GM20000 (cell line): ENCODE measurements at places on chromosomes 16 and 17.

DNA sequence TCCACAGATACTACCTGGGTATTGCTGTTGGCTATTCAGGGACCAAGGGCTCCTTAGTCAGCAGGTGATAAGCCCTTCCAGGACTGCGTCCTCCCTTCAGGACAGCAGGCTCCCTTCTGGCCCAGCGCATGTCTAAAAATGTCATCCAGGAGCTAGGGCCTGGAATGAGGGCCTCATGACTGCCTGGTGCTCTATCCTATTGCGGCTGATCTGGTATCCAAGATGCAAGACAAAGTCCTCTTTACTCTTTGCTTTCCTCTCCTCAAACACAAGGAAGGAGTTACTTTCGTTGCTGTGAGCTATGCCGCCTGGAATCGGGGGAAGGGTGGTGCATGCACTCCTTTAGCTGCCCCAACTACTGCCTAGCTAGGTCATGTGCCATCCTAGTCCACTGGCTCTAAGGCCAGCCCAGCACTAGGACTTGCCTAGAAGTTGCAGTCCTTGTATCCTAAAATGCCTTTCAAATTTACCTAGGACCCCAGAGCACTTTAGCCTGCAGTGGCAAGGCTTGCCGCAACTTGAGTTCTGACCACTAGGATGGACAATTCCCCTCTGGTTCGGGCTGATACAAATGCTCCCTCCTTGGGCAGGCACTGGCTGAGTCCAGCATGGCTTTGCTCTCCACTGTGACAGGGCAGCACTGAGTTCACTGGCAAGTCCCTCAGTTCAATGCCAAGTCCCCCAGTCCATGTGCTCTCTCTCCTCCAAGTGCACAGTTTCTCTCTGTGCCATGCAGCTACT lies 10.1 kb upstream of the TMEM219 start:
- DNase-seq = no peak

DNA sequence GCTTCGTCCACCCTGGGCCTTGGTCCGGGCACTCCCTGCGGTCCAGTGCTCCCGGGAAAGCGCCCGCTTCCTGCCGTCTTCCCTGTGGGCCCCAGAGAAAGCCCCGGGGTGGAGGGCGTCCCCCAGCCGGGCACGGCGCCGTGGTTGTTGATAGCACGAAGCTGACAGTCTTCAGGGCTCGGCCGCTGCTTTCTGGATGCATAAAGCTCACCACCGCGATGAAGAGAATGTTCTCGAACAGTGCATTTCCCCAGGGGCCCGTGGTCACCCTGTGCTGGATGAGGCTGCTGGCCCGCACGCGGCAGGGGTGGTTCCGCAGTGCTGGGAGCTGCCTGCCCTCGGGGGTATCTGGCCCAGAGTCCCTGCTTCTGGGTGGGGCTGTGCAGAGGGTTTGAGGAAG lies 53.2 kb downstream of the BAHCC1 start:
- no peak for DNase-seq

- DNase-seq = no peak
Measured at GRCh38 chr17:83065660-83066542, 13.5 kb upstream of the METRNL start.

DNA sequence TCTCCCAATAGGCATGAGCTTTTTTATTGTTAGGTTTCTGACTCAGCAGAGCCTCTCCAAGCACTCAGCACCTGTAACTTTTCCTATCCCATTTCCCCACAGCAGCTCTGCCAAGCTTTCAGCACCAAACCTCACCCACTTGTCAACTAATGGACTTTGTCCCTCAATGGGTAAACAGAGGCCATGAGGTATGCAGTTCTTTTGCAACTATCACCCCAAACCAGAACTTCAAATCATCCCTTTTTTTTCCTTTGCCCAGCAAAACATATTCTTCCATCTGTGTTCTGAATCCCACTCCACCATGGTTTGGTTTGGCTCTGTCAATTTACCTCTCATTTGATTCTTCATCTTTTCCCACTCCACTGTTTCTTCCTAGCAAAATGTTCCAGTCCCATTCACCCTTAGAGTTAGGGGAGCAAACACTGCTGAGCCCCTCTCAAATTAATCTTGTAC lies 58.1 kb downstream of the TOX3 start:
- DNase-seq = no peak

- DNase-seq = peak; percentile 38
Measured at GRCh38 chr17:55576996-55577586, 65.8 kb upstream of the SMIM36 start.

- DNase-seq = no peak
Measured at GRCh38 chr17:6170349-6170748, 100.2 kb downstream of the WSCD1 start.

GRCh38 chr17:8290043-8290442 lies 1.6 kb downstream of the RANGRF start:
- DNase-seq = no peak

GRCh38 chr16:53946746-53947386 lies 242.9 kb downstream of the FTO start:
- no peak for DNase-seq

- peak; percentile 52 for DNase-seq
Measured at GRCh38 chr16:56203052-56203451, 11.8 kb downstream of the GNAO1 start.

GRCh38 chr17:30378825-30379302 lies at the start of gene CPD:
TSS of gene CPD (plus strand) at chr17:30378927. CDS start at chr17:30378981, 54 bp downstream.
- peak; percentile 98 for DNase-seq

GRCh38 chr17:2500446-2500845 lies 11.2 kb downstream of the METTL16 start:
- DNase-seq = no peak

GRCh38 chr16:73368715-73369114 lies 320.8 kb upstream of the ZFHX3 start:
- DNase-seq = no peak

- peak; percentile 21 for DNase-seq
Measured at GRCh38 chr17:33142705-33143299, 150.3 kb downstream of the ASIC2 start.

GRCh38 chr16:86494039-86494564 lies 16.2 kb upstream of the FOXF1 start:
- DNase-seq = no peak

DNA sequence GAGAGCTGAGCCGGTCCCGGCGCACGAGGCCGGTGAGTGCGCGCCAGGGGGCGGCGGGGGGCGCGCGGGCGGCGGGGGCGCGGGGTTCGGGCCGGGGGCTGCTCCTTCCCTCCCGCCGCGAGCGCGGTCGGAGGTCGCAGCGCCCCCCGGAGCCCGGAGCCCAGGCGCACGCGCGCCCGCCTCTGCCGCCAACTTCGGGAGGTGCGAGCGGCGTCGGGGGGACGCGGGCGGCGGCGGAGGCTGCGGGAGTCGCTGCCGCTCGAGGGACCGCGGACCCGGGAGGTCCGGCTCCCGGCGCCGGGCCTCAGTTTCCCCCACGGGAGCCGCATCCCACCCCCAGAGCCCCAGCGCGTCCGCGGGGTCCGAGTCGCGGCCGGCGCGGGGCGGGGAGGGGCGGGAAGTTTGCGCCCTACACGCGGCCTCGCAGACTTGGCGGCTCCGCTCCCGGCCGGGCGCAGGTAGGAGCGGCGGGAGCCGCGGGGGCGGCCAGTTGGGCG lies at the start of gene PRR35:
Gene PRR35 (plus strand): TSS at position 191 of the 497 bp plus-strand sequence. CDS start 2,901 bp downstream, outside the sequence.
- no peak for DNase-seq

DNA sequence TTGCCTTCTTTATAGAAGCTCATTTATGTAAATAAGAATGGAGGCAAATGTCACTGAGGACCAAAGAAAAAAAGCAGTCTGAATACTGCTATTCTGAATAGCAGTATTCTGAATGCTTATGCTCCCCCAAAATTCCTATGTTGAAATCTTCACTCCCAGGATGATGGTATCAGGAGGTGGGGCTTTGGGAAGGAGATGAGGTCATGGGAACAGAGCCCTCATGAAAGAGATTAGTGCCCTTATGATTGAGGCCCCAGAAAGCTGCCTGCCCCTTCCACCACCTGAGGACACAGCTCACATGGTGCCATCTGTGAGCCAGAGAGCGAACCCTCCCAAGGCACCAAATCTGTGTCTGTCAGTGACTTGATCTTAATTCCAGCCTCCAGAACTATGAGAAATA lies 28.8 kb downstream of the HEATR6 start:
- DNase-seq = no peak

DNA sequence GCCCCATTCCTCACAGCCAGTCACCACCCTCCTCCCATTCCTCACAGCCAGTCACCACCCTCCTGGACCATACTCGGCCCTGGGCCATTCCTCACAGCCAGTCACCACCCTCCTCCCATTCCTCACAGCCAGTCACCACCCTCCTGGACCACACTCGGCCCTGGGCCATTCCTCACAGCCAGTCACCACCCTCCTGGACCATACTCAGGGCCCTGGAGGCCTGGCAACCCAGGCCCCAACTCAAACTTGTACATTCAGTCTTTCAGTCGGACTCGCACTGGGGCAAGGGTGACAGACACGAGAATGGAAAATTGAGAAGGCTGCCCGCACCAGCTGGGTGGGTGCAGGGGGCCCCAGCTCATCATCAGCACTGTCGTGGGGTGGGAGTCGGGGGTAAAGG lies 30.4 kb upstream of the FOXK2 start:
- no peak for DNase-seq

DNA sequence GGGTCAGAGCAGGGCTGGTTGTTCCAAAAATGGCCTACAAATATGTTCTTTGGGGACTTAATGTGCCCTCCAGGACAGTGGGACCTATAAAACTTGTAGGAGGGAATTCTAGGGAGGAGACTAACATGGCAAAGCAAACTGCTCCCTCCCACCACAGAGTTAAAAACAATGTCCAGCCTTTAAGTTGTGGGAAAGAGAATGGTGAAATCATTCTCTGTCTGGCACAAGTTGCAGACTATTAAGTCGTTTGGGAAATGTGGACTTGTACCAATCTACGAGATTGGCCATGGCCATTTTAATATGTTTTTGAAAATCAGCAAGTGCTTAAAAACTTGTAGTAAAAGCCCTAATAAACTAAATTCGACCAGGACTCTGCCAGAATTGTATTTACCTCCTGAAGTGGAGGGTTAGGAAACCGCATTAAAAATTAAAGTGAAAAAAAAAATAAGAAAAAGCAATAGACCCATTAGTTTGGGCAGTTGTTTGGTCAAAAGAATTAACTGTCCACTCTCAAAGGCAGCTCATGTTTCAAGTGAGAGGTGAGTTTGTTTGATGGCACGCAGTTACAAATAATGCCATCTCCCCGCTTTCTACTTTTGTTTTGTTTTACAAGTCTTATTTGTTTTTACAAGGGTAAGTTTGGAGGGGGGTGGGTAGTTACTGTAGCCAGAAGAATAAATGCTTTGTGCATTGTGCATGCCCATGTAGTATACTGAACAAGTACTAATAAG lies 32.4 kb downstream of the ANKFN1 start:
- no peak for DNase-seq

DNA sequence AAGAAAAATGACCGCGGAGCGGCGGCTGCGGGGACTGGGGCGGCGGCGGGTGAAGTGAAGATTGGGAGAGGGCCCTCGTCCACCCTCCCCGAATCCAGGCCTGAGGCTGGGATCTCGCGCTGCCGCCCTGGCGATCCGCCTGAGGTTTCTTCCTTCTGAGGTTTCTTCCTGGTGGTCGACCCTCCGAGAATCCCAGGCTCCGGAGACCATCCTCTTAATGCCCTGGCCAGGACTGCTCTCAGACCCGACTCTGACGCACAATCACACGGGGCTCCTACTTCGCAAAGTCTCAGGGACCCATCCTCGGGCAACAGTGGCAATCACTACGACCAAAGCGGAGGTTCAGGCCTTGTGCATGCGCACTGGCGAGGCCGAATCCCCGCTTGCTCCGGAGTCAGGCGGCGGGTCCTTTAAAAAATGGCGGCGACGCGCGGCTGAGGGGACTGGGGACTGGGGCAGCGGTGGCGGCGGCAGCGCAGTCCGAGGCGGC lies 18.0 kb upstream of the KCNJ18 start:
- DNase-seq = peak; percentile 11

- DNase-seq = no peak
Measured at GRCh38 chr16:50202926-50203624, 50.0 kb downstream of the TENT4B start.

DNA sequence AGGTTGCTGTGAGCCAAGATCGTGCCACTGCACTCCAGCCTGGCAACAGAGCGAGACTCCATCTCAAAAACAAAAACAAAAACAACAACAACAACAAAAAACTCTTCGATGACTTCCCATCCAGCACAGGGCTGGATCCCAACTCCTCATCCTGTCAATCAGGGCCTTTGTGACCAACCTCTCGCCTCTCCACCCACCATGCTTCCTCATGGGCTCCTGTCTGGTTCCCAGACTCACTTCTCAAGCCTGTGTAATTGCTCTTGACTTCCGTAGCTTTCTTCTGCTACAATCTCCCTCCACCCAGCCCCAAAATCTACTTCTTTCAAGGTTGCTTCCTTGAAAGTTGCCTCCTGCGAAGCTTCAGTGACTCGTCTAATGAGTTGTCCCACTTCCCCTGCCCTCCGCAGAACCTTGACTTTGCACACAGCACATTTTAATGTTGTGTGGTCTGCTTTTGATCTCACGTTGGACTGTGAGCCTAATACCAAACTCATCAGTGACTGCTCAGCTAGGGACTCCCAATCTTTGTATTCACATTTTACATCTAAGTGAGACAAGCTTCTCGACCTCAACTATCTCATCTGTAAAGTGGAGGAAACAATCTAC lies 936 bp upstream of the RASL10B start:
- DNase-seq = peak; percentile 12

DNA sequence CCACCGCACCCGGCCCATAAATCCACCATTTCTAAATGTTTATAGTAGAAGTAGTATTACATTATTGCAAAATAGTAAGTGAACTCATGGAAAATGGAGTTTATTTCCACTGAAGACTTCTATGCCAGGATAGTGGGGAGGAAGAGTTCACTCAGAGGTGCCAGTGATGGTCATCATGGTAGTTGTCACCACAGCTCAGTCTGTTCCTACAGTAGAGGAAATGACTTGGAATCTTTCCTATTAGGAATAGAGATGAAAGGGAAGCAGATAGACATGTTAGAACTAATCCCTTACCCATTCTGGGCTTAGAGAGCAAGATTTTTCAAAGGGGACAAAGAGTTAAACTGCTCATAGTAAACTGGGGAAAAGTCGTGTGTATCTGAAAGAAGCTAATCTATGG lies 20.1 kb downstream of the MRPL45 start:
- no peak for DNase-seq

DNA sequence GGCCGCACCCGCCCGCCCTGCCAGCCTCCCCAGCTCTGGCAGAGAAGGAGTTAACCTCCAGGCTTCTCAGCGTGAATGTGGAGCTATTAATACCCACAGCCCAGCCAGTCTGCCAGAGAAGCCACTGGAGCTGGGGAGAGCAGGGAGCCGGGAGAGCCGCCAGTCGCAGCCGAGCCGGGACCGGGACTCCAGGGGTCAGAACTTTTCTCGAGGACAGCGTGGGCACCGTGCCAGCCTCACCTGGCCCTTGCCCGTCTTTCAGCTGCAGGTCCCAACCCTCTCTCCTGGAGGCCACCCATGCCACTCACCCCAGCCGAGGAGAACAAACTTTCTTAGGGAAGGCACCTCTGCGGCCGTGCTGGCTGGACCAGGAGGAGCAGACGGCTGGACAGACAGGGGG lies 33.8 kb upstream of the SBK1 start:
- DNase-seq = no peak
